ENCODE measurements at places on chromosomes 6 and 20.

GRCh38 chr20:59598625-59599310 lies 5.6 kb upstream of the PHACTR3 start:
- DNase-seq, result peak; percentile 44

DNA sequence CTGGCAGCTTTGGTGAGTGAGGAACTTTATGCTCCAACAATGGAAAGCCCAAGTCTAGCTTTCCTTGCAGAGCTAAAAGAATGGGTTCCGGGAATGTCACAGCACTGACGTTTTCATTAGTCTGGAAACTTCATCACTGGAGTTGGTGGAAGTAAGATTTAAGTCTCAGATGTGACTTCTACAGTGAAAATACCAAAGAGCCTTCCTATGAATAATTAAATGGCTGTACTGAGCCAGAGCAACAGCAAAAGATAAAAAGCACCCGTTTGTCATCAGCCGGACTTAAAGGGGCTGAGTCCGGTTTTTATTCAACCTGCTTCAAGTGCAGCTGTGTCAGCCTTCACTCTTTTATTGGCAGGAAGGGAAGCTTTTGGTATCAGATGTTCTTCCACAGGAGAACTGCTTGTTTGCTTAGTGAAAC lies 46.5 kb upstream of the SHLD1 start:
- no peak for DNase-seq

GRCh38 chr6:6981681-6982322 lies 126.0 kb upstream of the RREB1 start:
- DNase-seq, result peak; percentile 4

- peak; percentile 51 for DNase-seq
Measured at GRCh38 chr20:3092611-3093379, 8.3 kb upstream of the AVP start.

DNA sequence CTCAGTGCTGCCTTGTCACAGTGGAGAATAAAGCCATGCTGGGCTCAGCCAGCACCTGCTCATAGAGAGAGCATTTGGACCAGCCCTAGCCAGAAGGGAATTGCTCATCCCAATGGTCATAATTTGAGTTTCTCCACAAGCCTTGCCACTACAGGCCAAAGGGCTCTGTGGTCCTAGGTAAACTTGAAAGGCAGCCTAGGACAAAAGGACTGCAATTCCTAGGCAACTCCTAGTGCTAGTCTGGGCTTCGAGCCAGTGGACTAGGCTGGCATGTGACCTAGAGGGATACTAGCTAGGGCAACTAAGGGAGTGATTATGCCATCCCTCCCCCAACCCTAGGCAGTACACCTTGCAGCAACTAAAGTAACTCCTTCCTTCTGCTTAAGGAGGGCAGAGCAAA lies 516.2 kb downstream of the BCKDHB start:
- no peak for DNase-seq

DNA sequence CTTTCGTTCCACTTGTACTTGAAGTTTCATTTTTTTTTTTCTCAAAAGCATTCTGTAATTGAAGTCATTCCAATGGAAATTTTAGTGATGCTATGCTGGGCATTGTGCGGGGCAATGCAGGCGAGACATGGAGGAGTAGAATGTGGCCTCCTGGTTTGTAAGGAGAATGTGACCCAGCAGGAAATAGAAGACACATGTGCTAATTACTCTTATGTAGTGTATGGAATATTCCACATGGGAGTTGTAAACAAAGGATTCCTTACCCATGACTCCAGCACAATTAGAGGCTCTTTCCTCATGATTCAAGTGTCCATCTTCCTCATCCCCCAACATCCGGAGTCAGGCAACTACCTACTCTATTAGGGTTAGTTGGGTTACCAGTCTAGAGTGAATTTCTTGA lies 14.9 kb upstream of the RFPL4B start:
- no peak for DNase-seq

- DNase-seq, result peak; percentile 49
Measured at GRCh38 chr6:37985355-37985754, 165.8 kb downstream of the ZFAND3 start.

DNA sequence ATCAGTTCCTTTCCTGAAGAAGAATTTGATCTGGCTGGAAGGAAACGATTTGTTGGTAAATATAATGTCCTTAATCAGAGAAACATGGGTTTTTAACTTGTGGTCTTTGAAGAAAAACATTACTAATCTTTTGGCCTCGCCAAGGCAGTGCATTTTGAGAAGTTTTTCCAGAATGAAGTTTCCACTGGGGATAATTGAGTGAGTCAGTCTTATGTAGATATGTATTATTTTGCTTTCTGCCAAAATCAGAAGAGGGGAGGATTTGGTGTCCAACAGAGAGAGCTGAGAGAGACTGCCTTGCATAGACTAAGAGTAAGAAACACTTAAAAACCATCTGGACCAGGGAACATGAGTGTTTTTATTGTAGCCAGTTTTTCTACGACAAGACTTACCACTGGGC lies 79.9 kb downstream of the FNDC1 start:
- no peak for DNase-seq

DNA sequence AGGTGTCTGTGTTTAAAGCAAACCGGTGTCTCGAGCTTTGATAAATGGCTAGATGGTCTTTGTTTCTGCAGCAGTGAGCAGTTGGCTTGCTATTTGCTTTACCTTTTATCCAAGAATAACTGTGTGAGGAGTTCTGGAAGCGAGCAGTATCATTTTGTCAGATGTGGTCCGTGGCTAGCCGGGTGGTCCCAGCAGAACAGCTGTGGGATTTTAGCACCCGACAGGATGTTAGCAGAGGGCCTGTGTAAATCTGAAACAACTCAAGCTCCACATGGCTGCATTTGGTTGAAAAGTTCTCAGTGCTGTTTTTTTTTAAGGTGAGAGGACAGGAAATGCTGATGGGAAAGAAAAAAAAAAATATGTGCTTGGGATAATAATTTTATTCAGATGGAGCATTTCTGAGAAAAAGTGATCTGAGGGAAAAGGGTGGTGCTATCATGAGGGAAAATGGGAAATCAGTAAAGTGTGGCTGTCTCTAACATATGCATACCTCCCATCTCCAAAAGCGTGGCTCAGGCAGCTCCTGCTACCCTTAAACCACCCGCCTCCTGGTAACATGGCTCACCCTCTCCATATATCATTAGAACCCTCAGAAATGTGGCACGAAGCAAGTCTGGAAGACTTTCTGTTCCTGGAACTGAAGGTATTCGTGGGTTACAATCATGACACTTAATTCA lies 215.4 kb downstream of the TSHZ2 start:
- no peak for DNase-seq

- DNase-seq, result no peak
Measured at GRCh38 chr6:110394409-110394808, 21.0 kb downstream of the DDO start.

DNA sequence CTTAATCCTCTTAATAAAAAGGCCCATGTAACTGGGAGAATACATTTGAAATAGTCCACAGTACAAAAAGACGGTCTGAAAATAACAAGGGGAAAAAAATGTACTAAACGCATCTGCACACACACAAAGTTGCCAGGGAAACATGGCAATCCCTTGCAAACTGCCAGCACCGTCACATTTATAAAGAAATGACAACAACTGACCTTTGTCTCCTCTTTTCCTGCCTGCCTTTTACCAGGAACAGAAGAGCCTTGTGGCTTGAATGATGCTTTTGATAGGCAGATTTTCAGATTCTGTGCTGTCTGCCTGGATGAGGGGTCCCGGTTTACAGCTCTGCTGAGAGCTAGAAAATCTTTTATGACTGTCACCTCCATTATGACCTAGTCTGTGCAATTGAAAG lies 308.6 kb upstream of the ZFP64 start:
- no peak for DNase-seq

- DNase-seq, result no peak
Measured at GRCh38 chr20:20425823-20426654, 58.1 kb downstream of the INSM1 start.

DNA sequence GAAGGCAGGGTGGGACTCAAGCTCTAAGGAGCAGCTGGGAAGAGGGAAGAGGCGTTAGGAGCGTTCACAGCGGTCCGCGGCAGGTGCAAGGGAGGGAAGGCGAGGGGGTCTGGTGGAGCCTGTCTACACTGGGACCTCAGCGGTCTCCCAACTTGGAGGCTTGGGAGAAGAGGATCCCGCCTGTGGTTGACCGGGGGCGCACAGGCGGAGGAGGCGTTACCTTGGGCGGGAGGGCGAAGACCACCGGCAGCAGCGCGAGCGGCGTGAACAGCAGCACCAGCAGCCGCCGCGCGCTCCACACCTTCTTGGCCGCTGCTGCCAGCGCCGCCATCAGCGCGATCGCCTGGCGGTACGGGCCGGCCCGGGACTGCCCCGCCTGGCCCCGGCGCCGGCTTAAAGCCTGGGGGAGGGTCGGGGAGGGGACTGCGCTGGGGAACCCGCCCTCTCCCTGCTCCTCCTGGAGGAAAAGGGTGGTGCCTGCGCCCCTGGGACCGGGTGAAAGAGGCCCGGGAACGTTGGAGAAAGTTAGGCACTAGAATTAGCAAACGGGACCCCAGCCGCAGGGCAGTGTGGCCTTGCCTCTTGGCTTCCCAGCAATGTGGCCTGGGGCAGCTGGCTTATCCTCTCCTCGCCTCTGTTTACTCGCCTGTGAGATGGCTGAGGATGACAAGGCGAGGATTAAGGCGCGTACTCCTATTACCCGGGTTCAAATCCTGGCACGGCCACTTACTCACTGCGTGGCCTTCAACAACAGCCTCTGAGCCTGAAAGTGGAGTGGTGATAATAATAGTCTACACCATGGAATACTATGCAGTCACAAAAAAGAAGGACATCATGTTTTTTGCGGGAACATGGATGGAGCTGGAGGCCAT lies at the start of gene SLC13A3:
Gene SLC13A3, minus strand, starts transcription at position 369 of the 872 bp plus-strand sequence. Its CDS starts 38 bp downstream, at position 331.
- DNase-seq, result no peak

DNA sequence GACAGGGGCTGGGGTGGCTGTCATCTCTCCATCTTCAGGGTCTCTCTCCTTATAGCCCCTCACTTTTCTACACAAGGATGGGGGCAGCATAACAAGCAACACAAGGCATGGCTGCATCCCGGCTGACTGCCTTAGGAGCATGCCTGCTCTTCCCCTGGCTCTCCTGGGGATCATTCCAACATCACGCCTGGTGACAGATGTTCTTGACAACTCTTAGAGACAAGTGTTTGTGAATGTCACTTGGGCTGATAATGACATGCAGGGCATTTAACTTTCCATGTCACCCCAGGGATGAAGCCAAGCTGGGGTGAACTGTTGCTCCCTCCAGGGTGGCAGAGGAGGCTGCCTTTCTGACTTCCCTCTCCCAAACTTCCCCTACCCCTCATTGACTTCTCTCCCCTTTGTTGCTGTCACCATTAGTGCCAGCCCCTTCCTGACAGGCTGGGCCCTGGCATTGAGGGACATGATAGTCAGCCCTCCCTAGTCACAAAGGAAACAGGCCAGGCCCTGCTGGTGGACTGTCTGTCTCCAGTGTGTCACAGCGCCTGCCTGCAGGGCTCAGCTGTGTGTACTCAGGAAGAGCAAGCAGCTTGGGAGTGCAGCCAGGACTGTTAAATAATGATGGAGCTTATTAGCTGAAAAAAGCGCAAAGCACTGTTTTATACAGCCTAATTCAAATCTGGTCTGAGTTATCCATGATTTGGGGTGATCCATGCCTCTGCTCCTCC lies 161.8 kb downstream of the LRFN2 start:
- no peak for DNase-seq

- no peak for DNase-seq
Measured at GRCh38 chr6:170456886-170457698, 96.0 kb downstream of the PSMB1 start.

DNA sequence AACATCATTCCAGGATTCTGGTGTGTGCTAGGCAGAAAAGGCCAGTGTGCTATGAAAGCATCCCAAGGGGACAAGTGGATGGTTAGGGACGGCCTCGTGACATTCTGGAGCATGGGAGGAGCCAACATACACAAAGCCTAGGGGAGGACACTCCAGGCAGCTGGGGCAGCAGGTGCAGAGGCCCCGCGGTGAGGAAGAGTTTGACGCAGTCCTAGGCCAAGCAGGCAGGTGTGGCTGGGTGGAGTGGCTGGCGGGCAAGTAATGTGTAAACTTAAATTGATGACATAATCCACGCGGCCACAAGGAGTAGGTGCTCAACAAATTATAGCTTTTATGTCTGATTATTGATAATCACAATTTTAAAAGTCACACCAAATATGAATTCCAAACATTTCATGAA lies 93.6 kb downstream of the TMEM242 start:
- DNase-seq, result no peak

DNA sequence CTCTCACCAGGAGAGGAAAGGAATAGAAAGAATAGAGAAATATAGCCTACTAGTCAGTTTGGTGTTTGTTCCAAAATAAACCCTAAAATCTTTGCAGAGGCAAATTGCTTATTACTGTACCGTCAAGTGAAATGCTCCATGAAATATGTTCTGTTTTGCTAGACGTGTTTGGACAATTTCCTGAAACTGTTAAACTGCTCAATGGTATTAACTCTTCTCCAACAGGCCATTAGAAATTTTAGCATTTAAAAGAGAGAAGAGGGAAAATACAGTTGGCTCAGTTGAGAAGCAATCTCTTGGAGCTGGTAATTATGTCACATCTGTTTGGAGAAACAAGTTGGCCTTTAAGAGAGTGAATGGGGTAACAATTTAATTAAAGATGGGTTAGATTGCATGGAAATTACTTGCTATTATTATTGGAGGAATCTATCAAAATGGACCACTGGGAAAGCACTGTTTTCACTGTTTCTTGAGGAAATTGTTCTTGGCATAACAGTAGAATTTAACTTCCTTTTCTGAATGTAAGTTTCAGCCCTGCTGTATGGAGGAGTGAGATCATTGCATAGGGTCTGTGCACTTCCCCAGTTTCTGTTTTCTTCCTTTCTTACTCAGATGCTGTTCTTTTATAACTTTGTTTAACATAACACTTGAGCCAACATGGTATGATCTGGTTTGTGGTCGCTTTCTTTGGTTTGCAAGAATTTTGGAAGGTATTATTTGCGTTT lies 373.6 kb downstream of the PLCB1 start:
- DNase-seq, result no peak

- DNase-seq, result no peak
Measured at GRCh38 chr6:62283796-62284411, 2.1 kb downstream of the KHDRBS2 start.

- DNase-seq, result no peak
Measured at GRCh38 chr6:37638414-37639341, 59.0 kb downstream of the MDGA1 start.

- DNase-seq, result no peak
Measured at GRCh38 chr6:36924131-36924530, 30.4 kb upstream of the PI16 start.

- no peak for DNase-seq
Measured at GRCh38 chr20:58629215-58629580, 21.9 kb upstream of the STX16 start.

DNA sequence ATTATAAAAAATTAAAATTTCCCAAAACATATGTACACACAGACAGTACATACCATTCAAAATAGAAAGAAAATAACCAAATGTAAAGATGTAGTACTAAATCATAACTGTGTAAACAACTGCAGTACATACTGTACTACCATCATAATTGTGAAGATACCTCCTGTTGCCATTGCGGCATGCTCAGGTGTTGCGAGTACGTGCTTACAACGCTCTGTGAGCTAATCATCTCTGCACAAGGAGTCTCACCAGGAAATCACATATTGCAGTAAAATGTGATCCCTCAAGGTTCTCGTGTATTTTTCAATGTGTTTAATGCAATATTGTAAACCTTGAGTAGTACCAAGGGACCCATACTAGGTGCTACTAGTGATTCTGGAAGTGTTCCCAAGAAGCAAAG lies 22.9 kb downstream of the ASIP start:
- DNase-seq, result no peak

All from activated naive CD8-positive, alpha-beta T cell treated with anti-CD3 and anti-CD28 coated beads, Interleukin-2, amount 50 U/mL, for 24 hours (primary cell).